ENCODE measurements at places on chromosomes 6 and 20.
A peak's percentile ranks its signal among the peaks of the same experiment; 100 is the strongest.

DNA sequence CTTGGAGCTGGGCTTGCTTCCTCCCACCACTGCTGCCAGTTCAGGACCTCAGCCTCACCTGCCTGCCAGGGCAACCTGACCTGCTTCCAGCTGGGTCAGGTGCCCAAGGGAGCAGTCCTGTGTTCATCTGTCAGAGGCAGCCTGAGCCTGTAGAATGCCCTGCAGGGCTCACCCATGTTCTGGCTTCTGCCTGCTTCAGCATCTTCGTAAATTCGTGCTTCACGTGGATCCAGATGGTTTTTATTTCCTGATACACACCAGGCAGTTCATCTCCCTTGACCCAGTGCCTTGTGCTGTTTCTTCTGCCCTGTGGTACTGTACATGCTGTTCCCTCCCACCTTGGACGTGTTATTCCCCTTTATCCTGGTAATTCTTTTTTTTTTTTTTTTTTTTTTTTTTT lies 50.2 kb downstream of the ARID1B start:
- H3K27ac ChIP-seq, result no peak overlapping the region
- DNase-seq, result no peak
- H3K36me3 ChIP-seq, result peaks cover 13% of the 10 kb centered on the region
- peaks cover 73% of the 10 kb centered on the region for H3K4me1 ChIP-seq

GRCh38 chr6:15108383-15108715 lies 137.5 kb upstream of the JARID2 start:
- peaks cover 2% of the 10 kb centered on the region for H3K36me3 ChIP-seq
- H3K27ac ChIP-seq, result no peak overlapping the region
- H3K4me1 ChIP-seq, result peaks cover 6% of the 10 kb centered on the region

GRCh38 chr20:30484749-30485070 lies 772.8 kb upstream of the DEFB115 start:
- H3K36me3 ChIP-seq, result peaks cover 3% of the 10 kb centered on the region
- H3K4me1 ChIP-seq, result no peaks in the 10 kb centered on the region
- no peak for DNase-seq
- H3K4me3 ChIP-seq, result no peak overlapping the region
- peaks cover 6% of the 10 kb centered on the region for H3K27me3 ChIP-seq

DNA sequence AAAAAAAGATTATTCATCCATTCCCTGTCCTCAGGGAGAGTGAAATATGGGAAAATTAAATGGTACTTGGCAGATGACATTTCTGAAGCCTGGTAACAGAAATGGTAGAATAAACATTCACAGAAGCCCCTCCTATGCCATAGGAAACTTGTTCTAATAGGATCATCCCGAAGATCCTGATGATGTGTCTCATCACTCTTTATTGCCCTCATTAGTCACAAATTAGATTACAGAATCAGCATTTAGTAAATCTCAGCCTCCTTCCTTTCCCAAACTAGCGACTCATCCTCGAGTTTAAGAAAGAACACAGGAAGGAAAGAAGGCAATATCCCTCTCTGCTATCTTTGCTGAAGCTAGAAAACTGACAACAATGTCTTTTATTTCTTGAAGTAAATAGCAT lies 154.4 kb downstream of the TMEM200A start:
- peaks cover 1% of the 10 kb centered on the region for H3K36me3 ChIP-seq
- no peaks in the 10 kb centered on the region for H3K27me3 ChIP-seq
- no peak for DNase-seq
- H3K27ac ChIP-seq, result no peak overlapping the region
- no peak overlapping the region for H3K4me3 ChIP-seq
- peaks cover 51% of the 10 kb centered on the region for H3K4me1 ChIP-seq

DNA sequence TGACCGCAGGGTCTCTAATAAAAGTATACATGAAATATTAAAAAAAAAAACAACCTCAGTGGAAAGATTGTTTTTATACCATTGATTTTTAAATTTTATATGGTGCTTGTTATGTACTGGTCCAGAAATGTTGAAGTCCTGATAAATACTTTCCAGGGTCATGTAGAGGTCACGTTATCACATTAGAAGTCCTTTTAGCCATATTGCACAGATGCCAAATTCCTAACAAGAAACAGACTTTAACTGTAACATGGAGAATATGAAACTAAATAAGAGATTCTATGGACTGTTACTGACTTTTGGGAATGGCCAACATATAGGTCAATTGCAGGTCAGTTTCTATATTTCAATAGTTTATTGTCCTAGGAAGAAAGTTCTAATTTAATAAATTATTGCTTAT lies 89.0 kb downstream of the ADGRB3 start:
- H3K27me3 ChIP-seq, result no peaks in the 10 kb centered on the region
- no peak overlapping the region for H3K4me3 ChIP-seq
- H3K36me3 ChIP-seq, result no peaks in the 10 kb centered on the region
- DNase-seq, result no peak

DNA sequence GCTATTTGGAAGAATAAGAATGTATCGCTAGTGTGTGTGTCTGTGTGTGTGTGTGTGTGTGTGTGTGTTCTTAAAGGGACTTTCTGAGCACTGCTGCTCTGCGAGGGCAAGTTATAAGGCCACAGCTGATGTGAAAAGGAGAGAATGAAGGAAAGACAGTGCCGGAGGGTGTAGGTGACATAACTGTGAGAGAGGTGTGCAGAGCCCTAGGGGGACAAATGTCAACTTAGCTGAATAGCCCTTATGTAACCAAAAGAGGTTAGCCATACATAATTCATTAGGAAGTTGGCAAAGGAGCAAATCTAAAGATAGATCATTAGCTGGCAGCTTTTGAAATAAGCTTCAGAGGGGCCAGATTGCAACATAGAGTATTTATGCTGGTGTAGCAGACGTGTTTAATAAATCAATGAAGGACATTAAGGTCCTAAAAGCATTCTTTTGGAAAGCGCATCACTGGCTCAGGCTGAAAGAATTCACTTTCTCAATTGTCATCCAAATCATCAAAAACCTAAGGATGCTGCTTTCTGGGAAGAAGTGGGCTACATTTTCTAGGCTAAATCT lies 81.0 kb downstream of the NDUFAF5 start:
- H3K4me3 ChIP-seq, result no peak overlapping the region
- no peaks in the 10 kb centered on the region for H3K4me1 ChIP-seq
- no peak for DNase-seq
- H3K27me3 ChIP-seq, result peaks cover 14% of the 10 kb centered on the region
- no peak overlapping the region for H3K27ac ChIP-seq

GRCh38 chr20:48215536-48215935 lies 430.3 kb upstream of the SULF2 start:
- no peak for DNase-seq
- H3K27ac ChIP-seq, result no peak overlapping the region
- H3K4me3 ChIP-seq, result no peak overlapping the region
- H3K36me3 ChIP-seq, result no peaks in the 10 kb centered on the region

DNA sequence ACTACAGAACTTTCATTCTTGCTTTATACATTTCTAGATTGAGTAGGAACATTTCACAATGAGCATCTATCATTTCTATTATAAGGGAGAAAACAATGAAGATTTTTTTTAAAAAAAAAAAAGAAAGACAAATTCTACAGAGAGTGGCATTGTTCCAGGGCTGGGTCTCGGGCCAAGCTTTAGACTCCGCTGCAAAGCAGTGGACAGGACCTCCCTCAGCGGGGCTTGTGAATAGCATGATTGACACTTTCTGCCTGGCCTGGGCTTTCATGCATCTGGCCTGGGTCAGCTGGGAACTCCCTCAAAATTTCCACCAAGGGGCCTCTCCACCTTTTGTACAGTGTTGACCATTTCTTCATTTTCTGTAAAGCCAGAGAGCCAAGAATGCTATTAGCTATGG lies 55.8 kb upstream of the HIVEP2 start:
- H3K4me3 ChIP-seq, result no peak overlapping the region
- no peaks in the 10 kb centered on the region for H3K4me1 ChIP-seq
- H3K36me3 ChIP-seq, result peaks cover 2% of the 10 kb centered on the region
- no peak for DNase-seq

GRCh38 chr20:2521369-2522305 lies 12.9 kb upstream of the ZNF343 start:
- H3K27ac ChIP-seq, result no peak overlapping the region
- no peaks in the 10 kb centered on the region for H3K27me3 ChIP-seq
- H3K4me3 ChIP-seq, result no peak overlapping the region
- H3K36me3 ChIP-seq, result peaks cover 10% of the 10 kb centered on the region
- peak; percentile 21 for DNase-seq
- H3K4me1 ChIP-seq, result peaks cover 13% of the 10 kb centered on the region

DNA sequence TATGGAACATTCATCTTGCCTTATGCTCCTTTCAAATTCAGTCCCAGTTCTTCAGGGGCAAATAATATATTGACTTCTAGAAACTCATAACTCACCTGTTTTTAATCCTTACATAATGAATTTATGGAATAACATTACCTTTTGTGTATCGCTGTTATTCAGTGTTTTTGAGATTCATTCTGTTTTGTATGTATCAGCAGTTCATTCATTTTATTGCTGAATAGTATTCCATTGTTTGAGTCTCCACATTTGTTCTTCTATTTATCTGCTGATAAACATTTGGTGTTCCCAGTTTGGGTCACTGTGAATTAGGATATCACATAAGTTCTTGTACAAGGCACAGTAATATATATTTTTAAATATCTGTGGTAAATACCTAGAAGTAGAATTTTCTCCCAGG lies 5.1 kb downstream of the SEMG2 start:
- H3K36me3 ChIP-seq, result no peaks in the 10 kb centered on the region
- peaks cover 78% of the 10 kb centered on the region for H3K27me3 ChIP-seq
- H3K27ac ChIP-seq, result no peak overlapping the region
- no peak overlapping the region for H3K4me3 ChIP-seq

- peaks cover 24% of the 10 kb centered on the region for H3K4me1 ChIP-seq
- peaks cover 9% of the 10 kb centered on the region for H3K36me3 ChIP-seq
- no peaks in the 10 kb centered on the region for H3K27me3 ChIP-seq
- DNase-seq, result no peak
- H3K4me3 ChIP-seq, result no peak overlapping the region
These were observed 375.1 kb downstream of the BTBD9 start for GRCh38 chr6:38264605-38265004.

DNA sequence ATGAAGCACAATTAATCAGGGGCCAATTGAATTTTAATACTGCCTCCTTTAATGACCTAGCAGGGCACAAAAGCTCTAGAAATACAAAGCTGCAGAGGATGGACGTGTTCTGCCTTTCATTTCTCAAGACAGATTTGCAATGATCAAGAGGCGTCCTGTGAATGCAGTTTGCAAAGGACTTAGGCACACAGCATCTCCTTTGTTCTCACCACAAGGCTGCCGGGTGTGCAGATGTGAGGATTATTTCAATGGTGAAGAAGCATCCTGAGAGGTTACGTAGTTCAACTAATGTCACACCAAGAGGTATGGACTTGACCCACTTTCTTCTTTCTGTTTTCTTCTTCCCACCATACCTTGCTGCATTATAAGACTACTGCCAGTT lies 42.9 kb upstream of the SPTLC3 start:
- no peak overlapping the region for H3K4me3 ChIP-seq
- H3K4me1 ChIP-seq, result no peaks in the 10 kb centered on the region
- DNase-seq, result no peak

- peaks cover 10% of the 10 kb centered on the region for H3K27me3 ChIP-seq
- no peak overlapping the region for H3K4me3 ChIP-seq
- DNase-seq, result no peak
- H3K27ac ChIP-seq, result no peak overlapping the region
These were observed 21.2 kb upstream of the ENPP5 start for GRCh38 chr6:46191961-46192360.

DNA sequence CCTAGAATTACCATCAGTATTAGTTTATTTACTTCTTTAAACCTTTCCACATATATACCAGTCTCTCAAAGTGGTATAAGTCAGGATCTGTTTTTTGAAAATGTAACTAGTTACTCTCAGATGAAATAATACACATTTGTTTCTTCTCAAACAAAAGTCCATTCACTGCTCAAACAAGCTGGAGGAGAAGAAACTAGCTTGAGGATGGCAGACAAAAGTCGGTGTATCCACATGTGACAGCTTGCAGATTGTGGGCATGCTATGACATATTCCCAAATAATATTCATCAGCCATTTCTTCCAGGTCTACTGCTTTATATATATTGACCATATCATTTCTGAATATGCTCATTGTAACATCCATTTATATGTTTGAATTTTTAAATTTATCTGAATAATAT lies 197.4 kb upstream of the KCNQ5 start:
- no peak overlapping the region for H3K4me3 ChIP-seq
- H3K36me3 ChIP-seq, result no peaks in the 10 kb centered on the region
- DNase-seq, result no peak
- peaks cover 38% of the 10 kb centered on the region for H3K27me3 ChIP-seq
- H3K4me1 ChIP-seq, result no peaks in the 10 kb centered on the region

- no peak overlapping the region for H3K4me3 ChIP-seq
- no peaks in the 10 kb centered on the region for H3K4me1 ChIP-seq
- H3K27me3 ChIP-seq, result peaks cover 20% of the 10 kb centered on the region
- H3K27ac ChIP-seq, result no peak overlapping the region
- H3K36me3 ChIP-seq, result peaks cover 2% of the 10 kb centered on the region
- DNase-seq, result no peak
These were observed 49.8 kb upstream of the ADGRG6 start for GRCh38 chr6:142251930-142252445.

DNA sequence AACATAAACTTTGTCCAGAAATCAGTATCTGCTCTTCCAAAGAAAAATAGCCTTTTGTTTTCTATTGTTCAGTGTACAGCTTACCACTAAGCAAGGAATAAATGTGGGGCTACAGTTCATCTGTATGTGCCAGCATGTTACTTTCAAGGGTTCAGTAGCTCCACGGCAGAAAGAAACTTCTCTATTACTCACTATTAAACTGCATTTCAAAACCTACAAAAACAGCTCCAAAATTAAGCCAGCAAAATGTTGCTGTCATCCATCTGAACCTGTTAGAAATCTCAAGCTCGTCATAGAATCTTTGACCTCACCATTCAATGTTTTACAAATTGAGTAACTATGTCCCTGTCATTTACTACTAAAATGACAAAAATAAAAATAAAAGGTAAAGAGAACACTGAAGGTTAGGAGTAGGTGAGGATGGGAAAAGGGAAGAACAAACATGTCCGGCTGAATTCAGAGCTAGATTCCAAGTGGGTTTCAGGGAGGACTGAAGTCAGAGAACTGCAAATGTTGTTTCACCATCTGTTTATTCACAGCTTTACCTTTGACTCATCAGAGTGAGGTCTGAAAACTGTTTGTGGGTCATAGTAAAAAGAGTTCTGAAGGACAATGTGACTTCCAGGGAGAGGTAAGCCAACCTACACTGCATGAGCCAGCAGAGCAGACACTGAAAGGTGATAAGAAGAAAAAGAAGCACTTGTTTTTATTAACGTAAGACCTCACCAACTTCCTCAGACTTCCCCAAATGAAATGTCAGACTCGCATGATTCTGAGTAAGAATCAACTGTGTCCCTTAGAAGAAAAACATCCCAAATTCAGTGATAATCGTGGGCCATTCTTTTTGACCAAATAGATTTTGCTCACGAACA lies 62.0 kb downstream of the ATXN1 start:
- no peaks in the 10 kb centered on the region for H3K27me3 ChIP-seq
- peak overlapping the region; percentile 83 for H3K4me3 ChIP-seq
- DNase-seq, result no peak
- peaks cover 21% of the 10 kb centered on the region for H3K36me3 ChIP-seq
- peak overlapping the region; percentile 95 for H3K27ac ChIP-seq

GRCh38 chr20:16132036-16132798 lies 441.0 kb downstream of the KIF16B start:
- H3K27ac ChIP-seq, result no peak overlapping the region
- H3K4me1 ChIP-seq, result no peaks in the 10 kb centered on the region

GRCh38 chr6:4322846-4323309 lies 187.5 kb upstream of the ECI2 start:
- no peak for DNase-seq
- H3K4me3 ChIP-seq, result no peak overlapping the region
- H3K27ac ChIP-seq, result no peak overlapping the region
- H3K4me1 ChIP-seq, result no peaks in the 10 kb centered on the region
- peaks cover 46% of the 10 kb centered on the region for H3K27me3 ChIP-seq
- no peaks in the 10 kb centered on the region for H3K36me3 ChIP-seq

- H3K27me3 ChIP-seq, result no peaks in the 10 kb centered on the region
- H3K27ac ChIP-seq, result no peak overlapping the region
- H3K36me3 ChIP-seq, result peaks cover 11% of the 10 kb centered on the region
- peak overlapping the region; percentile 23 for H3K4me3 ChIP-seq
- peaks cover 44% of the 10 kb centered on the region for H3K4me1 ChIP-seq
These were observed 6.8 kb upstream of the MICA start for GRCh38 chr6:31396422-31397152.
